Cardiac muscle cell (in vitro differentiated cells and primary cell): ENCODE measurements at places on chromosomes 16 and 17.

GRCh38 chr17:7997186-7997585, 5.2 kb upstream of the GUCY2D start:
- peak; percentile 60 for DNase-seq

GRCh38 chr16:81567987-81568748, 123.6 kb downstream of the CMIP start:
- DNase-seq: peak; percentile 57

DNA sequence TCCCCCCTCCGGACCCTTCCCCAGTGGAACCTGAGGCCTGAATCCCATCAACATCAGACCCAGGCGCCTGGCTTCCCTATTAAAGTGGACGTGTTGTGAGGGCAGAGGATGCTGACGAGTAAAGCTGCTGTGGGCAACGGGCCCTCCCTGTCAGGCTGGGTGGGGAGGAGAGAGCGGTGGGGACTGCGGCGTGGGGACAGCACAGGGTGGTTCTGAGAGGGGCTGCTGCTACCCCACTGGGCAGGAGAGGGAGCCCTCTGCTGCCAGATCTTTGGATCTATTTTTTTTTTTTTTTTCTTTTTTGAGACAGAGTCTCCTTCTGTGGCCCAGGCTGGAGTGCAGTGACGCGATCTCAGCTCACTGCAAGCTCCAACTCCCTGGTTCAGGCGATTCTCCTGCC, 5.9 kb downstream of the CA5A start:
- DNase-seq: peak; percentile 32

DNA sequence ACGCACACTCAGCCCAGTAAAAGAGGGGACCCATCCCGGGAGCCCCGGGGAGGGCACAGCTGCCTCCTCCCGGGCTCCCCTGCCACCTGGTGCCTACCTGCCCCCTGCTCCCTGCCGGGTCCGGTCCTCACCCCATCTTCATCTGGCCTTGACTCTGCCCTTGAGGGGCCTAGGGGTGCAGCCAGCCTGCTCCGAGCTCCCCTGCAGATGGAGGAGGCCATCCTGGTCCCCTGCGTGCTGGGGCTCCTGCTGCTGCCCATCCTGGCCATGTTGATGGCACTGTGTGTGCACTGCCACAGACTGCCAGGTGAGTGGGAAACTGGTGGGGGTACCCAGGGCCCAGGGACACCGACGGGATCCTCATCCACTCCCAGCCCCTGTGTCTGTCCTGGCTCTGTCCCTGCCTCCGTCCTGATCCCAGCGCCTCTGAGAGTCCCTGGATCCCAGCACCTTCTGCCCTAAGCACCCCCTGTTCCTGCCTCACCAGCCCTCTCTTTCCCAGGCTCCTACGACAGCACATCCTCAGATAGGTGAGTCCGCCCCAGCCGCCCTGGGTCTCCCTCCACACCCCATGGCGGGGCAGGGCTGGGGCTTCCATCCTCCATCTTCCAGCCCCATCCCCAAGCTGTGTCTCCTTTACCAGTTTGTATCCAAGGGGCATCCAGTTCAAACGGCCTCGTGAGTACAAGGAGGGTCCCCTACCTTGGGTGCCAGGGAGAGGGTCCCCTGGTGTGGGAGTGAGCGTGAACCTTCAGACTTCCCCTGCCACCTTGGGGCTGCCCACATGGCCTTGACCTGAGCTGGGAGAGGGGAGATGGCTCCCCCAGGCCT, 574 bp downstream of the LAT start:
- no peak for DNase-seq

GRCh38 chr17:43598357-43599045, 52.4 kb upstream of the ETV4 start:
- no peak for DNase-seq

- DNase-seq: peak; percentile 72
Measured at GRCh38 chr16:29857133-29857760, 5.8 kb downstream of the CDIPT start.

DNA sequence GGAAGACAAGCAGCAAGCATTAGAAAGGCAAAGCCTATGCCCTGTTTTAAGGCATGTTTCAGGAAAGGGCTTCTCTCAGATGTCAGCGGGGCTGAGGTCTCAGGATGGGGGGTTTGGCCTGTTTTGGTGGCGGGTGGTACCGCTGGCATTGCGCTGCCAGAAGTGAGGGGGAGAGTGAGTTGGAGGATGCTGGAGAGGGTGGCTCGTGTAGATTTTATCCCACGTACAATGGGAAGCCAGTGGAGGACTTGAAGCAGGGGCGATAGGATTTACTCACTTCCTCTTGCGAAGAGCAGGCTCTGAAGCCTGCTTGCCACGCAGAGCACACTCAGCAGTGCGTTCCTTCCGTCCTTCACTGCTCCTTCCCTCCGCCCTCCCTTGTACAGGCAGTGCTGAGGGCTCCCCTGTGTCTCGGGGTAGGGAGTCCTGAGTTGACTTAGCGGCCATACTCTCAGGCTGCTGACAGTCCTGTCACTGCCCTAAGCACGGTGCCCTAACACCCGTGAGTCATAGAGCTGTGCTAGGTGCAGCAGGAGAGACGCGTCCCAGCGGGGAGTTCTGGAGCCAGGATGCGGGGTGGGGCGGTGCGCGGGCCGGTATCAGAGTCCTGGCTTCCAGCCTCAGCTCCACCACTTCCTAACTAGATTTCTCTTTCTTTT, 113.1 kb downstream of the SNX29 start:
- peak; percentile 74 for DNase-seq

- DNase-seq: no peak
Measured at GRCh38 chr16:53511084-53511402, 8.0 kb upstream of the AKTIP start.

DNA sequence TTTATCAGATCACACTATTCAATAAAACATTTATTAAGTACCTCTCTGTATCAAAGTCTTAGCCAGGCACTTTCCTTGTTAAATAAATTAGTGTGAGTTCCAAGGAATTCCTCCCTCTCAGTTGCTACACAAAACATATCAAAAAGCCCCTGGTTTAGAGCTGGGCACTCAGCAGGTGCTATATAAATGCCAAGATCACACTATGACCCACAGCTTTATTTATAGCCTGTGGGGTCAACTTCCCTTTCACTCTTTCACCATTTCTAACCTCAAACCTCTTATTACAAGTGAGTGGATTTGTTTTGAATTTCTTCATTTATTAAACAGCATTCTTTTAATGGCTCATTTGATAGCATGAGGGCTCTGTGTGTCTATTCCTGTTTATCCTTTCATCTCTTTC, 112.6 kb upstream of the MPHOSPH6 start:
- DNase-seq: no peak

DNA sequence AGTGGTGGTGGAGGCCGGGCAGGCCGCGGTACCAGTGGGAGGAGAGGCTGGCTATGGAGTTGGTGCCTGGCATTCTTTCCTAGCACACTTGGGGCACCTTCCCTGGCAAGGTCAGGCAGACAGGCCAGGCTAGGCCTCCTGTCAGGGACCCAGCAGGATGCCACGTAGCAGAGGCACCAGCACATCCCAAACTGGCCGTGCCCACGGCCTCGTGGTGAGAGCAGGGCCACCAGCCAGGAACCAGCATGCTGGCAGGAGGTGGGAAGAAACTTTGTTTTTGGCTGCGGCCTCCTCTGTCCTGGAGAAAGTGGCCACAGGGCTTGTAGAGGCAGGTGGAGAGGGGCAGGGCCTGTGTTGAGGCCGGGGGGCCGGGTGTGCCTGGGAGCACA, 57.6 kb upstream of the CBFA2T3 start:
- DNase-seq: no peak

DNA sequence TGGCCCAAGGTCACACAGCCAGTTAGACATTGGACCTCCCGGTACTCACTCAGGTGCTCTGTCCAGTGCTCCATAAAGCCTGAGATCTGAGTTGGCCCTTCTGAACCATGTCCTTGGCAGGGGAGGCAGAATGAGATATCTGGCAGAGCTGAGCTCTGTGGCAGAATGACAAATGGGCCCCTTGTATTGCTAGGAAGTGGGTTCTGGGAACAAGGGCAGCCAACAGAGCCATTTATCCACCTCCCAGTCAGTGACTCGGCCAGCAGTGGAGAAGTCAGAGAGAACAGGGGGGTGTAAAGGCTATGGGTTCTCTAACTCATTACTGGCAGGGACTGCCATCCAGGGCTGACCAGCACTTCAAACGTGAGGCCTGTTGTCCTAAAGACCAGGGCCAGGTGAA, 117.1 kb upstream of the NLRP1 start:
- no peak for DNase-seq

DNA sequence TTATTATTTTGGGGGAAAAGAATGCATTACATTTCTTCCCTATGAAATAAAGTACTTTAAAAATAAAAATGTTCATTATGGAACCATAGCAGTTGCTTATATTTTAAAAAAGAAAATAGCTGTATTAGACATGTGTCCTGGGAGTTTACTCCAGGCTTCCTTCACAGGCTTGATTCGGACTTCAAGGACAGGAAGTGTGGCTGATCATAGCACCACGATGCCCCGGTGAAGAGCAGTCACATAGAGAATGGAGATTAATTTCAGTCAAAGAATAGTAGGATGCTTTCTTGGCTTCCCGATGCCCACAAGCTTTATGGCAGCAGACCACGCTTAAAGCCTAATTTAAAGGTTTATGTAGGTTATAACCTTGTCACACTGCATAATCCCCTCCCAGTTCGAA, 125.1 kb downstream of the NPIPB5 start:
- no peak for DNase-seq

- DNase-seq: no peak
Measured at GRCh38 chr16:710500-711075, 4.3 kb upstream of the METRN start.

DNA sequence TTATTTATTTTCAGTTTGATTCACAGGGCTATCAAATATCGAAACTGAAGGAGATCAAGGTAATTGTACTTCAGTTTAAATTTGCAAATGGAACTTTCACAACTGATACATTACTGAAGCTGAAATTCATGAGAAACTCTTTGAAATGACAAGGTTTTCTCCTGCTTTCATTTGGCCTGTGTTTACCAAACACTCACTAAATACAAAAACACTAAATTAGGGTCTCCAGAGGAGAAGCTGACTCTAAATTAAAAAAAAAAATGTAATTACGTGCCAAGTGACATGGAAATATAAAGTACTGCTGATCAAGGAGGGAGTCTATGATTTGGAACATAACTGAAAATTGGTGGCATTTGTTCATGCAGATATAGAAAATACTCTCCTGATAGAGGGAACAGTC, 205.8 kb downstream of the CDH11 start:
- no peak for DNase-seq

DNA sequence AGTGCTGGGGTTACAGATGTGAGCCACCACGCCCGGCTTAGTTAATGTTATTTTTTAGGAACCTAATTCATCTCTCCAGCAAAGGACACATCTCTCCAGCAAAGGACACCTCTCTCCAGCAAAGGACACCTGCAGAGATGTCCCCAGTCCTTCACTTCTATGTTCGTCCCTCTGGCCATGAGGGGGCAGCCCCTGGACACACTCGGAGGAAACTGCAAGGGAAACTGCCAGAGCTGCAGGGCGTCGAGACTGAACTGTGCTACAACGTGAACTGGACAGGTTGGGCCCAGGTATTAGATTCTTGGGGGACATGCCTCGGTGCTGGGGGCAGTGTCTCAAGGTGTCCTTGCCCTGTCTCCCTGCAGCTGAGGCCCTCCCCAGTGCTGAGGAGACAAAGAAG, 4.7 kb downstream of the PFAS start:
- peak; percentile 4 for DNase-seq

DNA sequence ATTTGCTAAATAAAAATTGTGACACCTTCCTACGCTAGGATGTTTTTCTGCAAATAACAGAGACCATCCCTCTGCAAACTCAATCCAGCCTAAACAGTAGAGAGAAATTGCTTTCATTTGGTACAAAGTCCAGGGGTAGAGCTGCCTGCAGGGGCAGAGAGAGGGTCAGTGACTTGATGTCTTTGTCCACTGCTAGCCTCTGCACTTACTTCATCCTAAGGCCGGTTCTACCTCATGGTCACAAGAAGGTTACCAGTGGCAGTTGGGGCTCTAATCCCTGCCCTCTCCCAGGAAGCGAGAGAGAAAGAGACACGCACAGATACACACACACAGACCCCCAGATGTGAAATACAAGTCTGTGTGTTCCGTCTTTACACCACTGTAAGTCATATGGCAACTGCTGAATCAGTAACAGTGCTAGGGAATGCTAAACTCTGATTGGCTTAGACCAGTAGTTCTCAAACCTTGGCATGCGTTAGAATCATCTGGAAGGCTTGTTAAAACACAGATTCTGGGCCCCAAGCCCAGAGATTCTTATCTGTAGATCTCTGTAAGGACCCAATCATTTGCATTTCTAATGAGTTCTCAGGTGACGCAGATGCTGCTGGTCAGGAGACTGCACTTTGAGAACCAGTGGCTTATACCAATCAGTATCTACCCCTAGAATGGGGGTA, 13.1 kb upstream of the LPCAT2 start:
- no peak for DNase-seq

DNA sequence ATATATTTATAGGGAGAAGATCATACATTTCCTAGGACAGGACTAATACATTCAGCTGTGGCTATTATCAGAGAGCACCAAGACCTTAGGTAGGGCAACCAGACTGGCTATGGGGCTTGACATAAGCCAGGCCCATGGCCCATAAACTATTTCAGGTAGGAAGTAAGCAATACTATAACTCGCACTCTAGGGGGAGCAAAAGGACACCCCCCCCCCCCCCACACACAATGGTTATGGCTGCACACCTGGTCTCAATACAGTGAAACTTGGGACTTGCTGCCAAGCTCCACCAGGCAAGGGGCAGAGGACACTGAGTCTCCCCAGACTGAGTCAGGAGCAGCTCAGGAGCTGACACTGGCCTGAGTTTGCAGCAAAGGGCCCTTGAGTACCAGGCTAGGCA, 348.9 kb upstream of the ASIC2 start:
- no peak for DNase-seq

DNA sequence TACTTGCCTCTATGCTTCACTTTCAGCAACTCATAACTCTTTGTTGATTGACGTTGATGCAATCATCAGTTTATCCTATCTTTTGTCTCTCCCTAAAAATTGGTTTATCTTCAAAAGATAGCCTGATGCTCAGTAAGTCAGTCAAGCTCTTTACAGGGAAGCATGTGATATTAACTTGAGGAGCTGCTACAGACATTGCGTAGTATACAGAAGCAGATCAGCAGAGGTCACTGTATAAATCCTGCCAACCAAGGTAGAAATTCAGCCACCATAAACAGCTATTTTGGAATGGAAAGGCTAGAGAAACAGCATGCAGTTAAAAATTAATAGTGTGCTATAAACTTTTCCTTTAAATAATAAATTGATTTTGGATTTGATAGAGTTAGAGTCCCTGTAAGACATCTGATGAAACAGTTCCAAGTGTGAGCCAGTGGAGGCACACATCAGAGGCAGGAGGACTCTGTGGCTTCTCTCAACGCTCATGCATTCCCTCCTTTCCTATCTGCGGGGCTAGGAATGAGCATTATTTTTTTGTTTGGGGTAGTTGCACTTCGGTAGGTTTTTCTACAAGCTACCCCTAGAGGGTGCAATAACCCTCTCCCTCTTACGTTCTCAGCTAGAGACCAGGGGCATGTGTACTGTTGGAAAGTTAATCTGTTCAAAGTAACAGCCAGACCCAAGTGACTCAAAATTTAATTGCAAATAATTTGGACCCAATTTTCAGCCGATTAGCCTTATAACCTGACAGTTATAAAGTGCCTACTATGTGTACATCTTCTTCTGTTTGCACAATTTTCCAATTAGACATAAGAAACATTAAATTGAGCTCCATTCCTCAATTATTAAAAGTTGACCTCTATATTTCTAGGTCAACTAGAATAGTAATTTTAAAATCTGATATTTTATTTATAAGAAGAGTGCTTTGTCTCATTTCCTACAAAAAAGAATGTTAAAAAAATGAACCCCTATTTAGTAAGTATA, 647.7 kb upstream of the SOX9 start:
- DNase-seq: peak; percentile 77

GRCh38 chr17:33438139-33438538, 145.0 kb upstream of the ASIC2 start:
- no peak for DNase-seq
